Left ventricle myocardium inferior (tissue), 1 donor: ENCODE measurements at places on chromosomes 6 and 20. TPM values are rescaled to one million over a fixed set of nuclear protein-coding genes. Genes with fewer than 3 reads are reported as not detected.

GRCh38 chr6:157514659-157515496 lies 133.9 kb downstream of the ZDHHC14 start:
- no peak overlapping the region for H3K27ac ChIP-seq
- no peak overlapping the region for H3K4me3 ChIP-seq
- no peak for DNase-seq
- no peaks in the 10 kb centered on the region for H3K36me3 ChIP-seq
- peaks cover 17% of the 10 kb centered on the region for H3K4me1 ChIP-seq
- no peaks in the 10 kb centered on the region for H3K27me3 ChIP-seq

Gene IER3
- 41.4 TPM for total RNA-seq

GRCh38 chr20:1809131-1809572 lies 86.1 kb upstream of the SIRPA start:
- no peak for DNase-seq
- H3K4me1 ChIP-seq, result peaks cover 41% of the 10 kb centered on the region
- H3K27me3 ChIP-seq, result no peaks in the 10 kb centered on the region
- no peak overlapping the region for H3K27ac ChIP-seq
- no peak overlapping the region for H3K4me3 ChIP-seq
- H3K36me3 ChIP-seq, result no peaks in the 10 kb centered on the region

DNA sequence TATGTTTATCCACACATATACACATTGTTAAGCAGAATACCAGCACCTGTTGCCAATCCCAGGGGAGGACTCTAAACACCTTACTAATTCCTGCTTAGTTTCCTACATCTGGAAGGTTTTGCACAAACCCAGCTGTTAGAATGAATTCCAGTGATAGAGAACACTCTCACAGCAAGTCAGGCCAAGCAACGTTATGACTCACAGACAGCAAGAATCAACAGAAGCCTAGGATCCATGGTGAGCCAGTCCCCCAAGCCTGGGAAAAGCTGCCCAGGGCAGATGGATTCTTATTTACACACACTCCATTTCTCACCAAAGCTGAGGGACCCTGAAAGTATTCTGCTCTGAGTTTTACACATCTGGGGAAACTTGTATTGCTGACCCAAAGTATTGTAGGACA lies 291.7 kb downstream of the SLC35F1 start:
- no peak for DNase-seq
- H3K27me3 ChIP-seq, result no peaks in the 10 kb centered on the region
- no peak overlapping the region for H3K4me3 ChIP-seq
- no peaks in the 10 kb centered on the region for H3K4me1 ChIP-seq
- H3K27ac ChIP-seq, result no peak overlapping the region

GRCh38 chr20:3276680-3277015 lies 37.7 kb upstream of the SLC4A11 start:
- peaks cover 17% of the 10 kb centered on the region for H3K4me1 ChIP-seq
- no peaks in the 10 kb centered on the region for H3K27me3 ChIP-seq
- no peak overlapping the region for H3K27ac ChIP-seq
- peaks cover 93% of the 10 kb centered on the region for H3K36me3 ChIP-seq

DNA sequence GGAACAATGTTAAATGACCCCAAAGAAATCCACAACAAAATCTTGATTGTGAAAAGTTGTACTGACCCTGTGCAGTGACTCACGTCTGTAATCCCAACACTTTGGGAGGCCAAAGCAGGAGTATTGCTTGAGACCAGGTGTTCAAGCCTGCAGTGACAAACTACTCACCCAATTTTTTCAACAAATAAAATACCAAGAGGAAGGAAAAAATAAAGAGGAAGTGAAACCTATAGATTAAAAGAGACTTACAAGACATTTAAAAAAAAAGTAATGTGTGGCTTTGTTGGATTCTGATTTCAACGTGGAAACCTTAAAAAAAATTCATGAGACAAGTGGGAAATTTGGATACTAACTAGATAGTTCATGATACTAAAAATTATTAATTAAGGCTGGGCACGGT lies 31.9 kb downstream of the GINS1 start:
- H3K4me3 ChIP-seq, result no peak overlapping the region
- DNase-seq, result no peak
- peaks cover 5% of the 10 kb centered on the region for H3K4me1 ChIP-seq
- no peaks in the 10 kb centered on the region for H3K27me3 ChIP-seq

Gene PGC
- total RNA-seq, result not detected

- no peaks in the 10 kb centered on the region for H3K36me3 ChIP-seq
- H3K27me3 ChIP-seq, result peaks cover 57% of the 10 kb centered on the region
These were observed 133.2 kb downstream of the CDH4 start for GRCh38 chr20:61385296-61385695.

Gene ZNF343
- 6.3 TPM for total RNA-seq

DNA sequence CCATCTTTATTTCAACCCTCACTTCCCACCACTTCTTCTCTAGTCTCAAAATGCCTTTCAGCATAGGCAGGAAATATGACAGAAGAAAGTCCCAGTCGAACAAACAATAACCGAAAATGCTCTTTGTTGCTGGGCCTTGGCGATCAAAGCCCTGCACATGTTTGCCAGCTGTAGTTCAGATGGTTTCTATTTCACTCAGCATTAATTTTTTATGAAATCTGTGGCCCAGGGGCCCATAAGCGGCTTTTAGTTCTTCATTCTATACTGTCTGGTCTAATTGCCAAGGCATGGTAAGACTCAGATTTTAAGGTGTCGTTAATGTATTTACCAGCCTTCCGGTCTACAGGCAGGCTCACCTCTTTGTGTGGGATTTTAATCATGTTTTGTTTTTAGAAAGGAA lies 10.9 kb upstream of the F13A1 start:
- peaks cover 18% of the 10 kb centered on the region for H3K4me1 ChIP-seq
- no peak overlapping the region for H3K4me3 ChIP-seq
- peaks cover 2% of the 10 kb centered on the region for H3K27me3 ChIP-seq

DNA sequence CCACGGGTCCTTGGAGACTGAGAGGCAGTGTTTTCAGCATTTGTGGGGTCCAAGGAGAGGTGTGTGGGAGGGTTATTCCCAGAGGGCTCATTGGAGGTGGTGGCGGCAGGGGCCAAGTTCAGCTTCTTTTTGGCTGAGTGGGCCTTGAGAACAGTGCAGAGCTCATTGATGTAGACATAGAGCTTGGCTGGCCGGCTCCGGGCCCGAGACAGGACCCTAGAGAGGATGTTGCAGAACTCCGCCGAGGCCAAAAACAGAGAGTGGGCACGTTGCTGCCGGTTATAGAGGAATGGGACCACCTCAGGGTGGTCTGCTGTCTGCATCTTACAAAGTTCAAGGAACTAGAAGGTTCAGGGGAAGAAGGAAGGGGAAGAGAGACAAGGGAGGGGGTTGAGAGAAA lies 3.7 kb upstream of the ZBTB22 start:
- H3K4me3 ChIP-seq, result peak overlapping the region; percentile 82
- peaks cover 71% of the 10 kb centered on the region for H3K4me1 ChIP-seq
- no peaks in the 10 kb centered on the region for H3K27me3 ChIP-seq
- DNase-seq, result no peak
- peaks cover 32% of the 10 kb centered on the region for H3K36me3 ChIP-seq
- peak overlapping the region; percentile 93 for H3K27ac ChIP-seq

- H3K27ac ChIP-seq, result no peak within 1 kb of the TSS
- no peaks in the 10 kb centered on the region for H3K4me1 ChIP-seq
- no peak for DNase-seq
- peaks cover 6% of the 10 kb centered on the region for H3K27me3 ChIP-seq
- H3K4me3 ChIP-seq, result no peak within 1 kb of the TSS
These were observed at the start of gene SEL1L2 for GRCh38 chr20:13990465-13990864. Gene SEL1L2 (minus strand): TSS chr20:13990614. CDS start chr20:13990534, 80 bp downstream.

DNA sequence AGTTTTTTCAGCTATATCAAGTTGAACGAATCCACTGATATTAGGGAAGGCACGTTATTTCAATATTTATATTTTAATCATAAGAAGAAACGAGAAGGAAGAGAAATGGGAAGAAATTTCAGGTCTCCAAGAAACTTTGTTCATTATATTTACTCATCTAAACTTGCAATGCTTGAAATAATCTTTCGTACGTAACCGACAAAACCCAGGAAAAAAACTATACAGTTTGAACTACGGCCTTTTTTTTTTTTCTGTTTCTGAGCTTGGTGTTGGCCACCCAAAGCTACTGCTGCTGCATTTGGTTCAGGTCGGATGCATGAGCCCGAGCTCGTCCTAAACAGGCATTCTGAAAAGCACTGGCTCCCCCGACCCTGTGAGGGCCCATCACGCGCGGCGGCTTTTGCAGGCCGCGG lies 548 bp downstream of the PERP start:
- no peak for DNase-seq
- H3K4me3 ChIP-seq, result peak overlapping the region; percentile 83
- H3K36me3 ChIP-seq, result no peaks in the 10 kb centered on the region
- peak overlapping the region; percentile 90 for H3K27ac ChIP-seq
- H3K27me3 ChIP-seq, result peaks cover 33% of the 10 kb centered on the region

Gene CD24
- total RNA-seq, result 0.71 TPM

Gene CRISP2
- total RNA-seq, result not detected

DNA sequence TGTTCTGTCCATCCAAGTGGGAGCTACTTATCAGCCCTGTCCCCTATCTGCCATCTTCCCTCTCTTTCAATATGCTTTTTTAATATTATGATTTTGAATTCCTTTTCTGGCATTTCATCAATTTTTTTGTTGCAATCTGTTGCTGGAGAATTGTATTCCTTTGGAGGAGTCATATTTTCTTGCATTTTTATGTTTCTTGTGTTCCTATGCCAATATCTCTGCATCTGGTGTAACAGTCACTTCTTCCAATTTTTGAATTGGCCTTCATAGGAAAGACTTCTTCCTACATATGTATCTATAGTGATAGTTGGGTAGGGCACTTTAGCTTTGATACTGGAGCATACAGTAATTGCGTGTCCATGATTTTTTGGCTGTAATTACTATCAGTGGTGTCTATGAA lies 70.1 kb downstream of the ZC2HC1B start:
- no peaks in the 10 kb centered on the region for H3K4me1 ChIP-seq
- no peak for DNase-seq

GRCh38 chr20:9989066-9989724 lies 45.6 kb upstream of the ANKEF1 start:
- H3K36me3 ChIP-seq, result no peaks in the 10 kb centered on the region
- DNase-seq, result no peak
- no peaks in the 10 kb centered on the region for H3K4me1 ChIP-seq
- no peak overlapping the region for H3K4me3 ChIP-seq
- H3K27me3 ChIP-seq, result no peaks in the 10 kb centered on the region
- no peak overlapping the region for H3K27ac ChIP-seq

Gene KHDRBS2
- total RNA-seq, result not detected

Gene COL11A2
- 1.3 TPM for total RNA-seq

DNA sequence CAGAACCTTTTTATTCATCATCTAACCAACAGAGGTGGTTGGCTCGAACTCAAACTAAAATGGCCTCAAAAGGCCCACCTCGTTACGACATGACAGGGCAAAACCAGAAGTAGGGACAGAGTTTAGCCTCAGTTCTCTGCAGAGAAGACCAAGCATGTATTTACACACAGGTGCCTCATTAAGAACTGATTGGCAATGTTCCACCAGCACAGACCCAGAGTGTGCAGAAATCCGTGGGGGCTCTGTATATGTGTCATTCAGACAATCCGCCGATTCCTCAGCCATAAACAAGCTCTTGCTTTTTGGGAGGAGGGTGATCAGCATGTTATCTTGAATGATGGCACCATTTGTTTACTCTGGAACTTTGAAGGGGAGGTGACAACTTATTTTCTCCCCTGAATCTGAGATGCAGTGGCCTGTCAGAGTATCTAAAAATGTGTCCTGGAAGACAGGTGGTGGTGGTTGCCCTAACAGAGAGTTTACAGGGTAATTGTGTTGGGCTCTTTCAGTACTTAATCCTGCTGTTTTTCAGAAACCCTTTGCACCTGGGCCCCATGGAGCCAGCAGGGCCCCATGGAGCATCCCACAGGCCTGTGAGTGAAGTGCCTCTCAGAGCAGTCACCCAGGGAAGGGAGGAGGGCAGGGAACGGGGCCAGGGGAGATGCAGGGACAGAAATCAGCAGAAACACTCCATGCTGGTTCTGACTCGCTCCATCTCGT lies 29.1 kb upstream of the C20orf203 start:
- no peak for DNase-seq
- peaks cover 6% of the 10 kb centered on the region for H3K4me1 ChIP-seq
- peaks cover 49% of the 10 kb centered on the region for H3K36me3 ChIP-seq

Gene VSTM2L
- 50.3 TPM for total RNA-seq

Gene ZNF217
- total RNA-seq, result 5.4 TPM

Gene MATN4
- total RNA-seq, result not detected

- no peak overlapping the region for H3K4me3 ChIP-seq
- H3K4me1 ChIP-seq, result no peaks in the 10 kb centered on the region
- H3K27me3 ChIP-seq, result no peaks in the 10 kb centered on the region
- peaks cover 43% of the 10 kb centered on the region for H3K36me3 ChIP-seq
- DNase-seq, result no peak
These were observed 25.3 kb downstream of the SERAC1 start for GRCh38 chr6:158142789-158143188.

DNA sequence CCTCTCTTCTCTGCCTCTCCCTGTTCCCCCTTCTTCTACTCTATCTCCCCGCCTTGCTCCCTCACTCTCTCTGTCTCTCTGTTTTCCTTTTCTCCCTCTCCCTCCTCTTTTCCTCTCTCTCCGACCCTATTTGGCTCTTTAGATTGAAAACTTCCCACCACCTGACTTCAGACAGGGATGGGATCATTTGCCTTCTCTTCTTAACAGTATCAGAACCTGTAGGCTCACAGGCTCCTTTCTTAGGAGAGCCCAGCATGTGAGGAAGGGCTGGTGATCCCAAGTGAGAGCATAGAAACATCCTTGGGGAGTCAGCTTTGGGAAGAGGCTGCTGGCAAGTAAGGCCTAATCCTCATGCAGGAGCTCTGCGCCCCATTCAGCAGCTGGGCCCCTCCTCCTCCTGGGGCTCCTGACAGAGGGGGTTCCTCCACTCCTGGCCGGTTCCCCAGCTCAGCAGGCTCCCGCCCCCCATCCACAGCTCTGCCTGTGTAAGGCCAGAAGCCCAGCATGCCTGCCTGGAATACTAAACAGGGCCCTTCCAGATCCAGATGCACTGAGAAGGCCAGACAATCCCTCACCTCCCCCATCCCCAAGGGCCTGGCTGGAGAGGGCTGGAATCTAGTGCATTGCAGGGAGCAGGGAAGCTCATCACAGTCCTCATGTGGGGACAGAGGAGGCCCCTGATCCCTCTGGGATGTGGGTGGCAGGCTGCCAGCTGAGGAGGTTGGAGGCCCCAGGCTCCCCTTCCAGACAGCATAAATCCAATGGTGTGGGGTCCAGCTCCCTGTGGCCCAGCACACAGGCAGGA lies 93.4 kb downstream of the PTPRT start:
- no peak overlapping the region for H3K4me3 ChIP-seq
- DNase-seq, result no peak

DNA sequence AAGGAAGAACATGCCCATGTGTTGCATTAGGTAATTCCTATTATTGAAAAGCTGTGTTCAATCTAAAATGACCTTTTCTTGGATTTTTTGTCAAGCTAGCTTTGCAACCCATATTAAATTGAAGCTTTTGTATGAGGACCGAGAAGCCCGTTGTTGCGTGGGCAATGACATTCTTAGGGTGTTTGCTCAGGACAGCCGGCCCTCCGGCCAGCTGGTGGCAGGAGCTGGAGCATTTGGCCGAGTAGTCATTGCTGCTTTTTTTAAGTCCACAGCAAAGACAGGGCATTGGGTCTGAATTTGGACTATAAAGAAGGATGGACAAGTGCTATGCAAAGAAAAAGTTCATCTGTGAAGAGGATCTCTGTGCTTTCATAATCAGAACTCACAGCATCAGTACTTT lies 365.8 kb downstream of the SAMD5 start:
- H3K4me1 ChIP-seq, result no peaks in the 10 kb centered on the region
- H3K4me3 ChIP-seq, result no peak overlapping the region
- no peak overlapping the region for H3K27ac ChIP-seq
- no peak for DNase-seq
- H3K27me3 ChIP-seq, result no peaks in the 10 kb centered on the region
- no peaks in the 10 kb centered on the region for H3K36me3 ChIP-seq
